NCI-H2081 treated with DMSO at 0.1 percent for 48 hours (cell line): ENCODE measurements at places on chromosomes 4 and X.

DNA sequence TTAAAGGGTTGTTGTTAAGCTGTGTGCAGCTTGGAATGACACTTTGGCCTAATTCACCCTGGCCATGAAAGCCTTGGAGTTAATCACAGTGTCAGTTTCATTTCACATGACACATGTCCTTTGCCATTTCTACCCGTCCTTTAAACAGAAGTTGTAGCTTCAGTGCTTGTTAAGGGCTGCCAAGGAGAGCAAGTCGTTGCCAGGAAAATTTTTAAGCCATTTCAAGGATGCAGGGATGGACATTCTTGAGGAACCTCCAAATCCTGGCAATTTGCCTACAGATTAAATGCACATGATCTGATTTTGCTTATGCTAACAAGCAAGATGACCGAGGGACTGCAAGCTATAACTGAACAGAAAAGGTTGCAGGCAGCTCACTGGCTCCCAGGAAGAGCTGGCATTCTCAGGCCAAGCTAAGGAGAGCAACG is 40.5 kb downstream of the SETD7 start:
- DNase-seq = no peak

DNA sequence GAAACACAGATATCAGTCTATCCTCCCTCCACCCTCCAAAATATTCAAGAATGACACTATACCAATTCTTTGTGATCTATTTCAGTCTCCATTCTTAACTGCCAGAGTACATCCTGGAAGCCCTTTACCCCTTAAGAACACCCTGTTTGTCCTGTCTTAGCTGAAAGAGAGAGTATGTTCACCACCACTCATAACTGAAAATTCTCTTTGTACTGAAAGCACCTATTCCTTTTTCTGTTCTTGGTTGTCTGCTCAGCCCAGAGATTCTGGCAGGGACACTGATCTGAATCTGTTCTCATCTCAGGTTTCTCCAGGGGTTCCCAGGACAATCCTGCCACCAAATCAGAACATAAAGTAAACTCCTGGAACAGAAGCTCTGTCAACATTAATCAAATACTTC is 25.4 kb upstream of the EREG start:
- DNase-seq = no peak

DNA sequence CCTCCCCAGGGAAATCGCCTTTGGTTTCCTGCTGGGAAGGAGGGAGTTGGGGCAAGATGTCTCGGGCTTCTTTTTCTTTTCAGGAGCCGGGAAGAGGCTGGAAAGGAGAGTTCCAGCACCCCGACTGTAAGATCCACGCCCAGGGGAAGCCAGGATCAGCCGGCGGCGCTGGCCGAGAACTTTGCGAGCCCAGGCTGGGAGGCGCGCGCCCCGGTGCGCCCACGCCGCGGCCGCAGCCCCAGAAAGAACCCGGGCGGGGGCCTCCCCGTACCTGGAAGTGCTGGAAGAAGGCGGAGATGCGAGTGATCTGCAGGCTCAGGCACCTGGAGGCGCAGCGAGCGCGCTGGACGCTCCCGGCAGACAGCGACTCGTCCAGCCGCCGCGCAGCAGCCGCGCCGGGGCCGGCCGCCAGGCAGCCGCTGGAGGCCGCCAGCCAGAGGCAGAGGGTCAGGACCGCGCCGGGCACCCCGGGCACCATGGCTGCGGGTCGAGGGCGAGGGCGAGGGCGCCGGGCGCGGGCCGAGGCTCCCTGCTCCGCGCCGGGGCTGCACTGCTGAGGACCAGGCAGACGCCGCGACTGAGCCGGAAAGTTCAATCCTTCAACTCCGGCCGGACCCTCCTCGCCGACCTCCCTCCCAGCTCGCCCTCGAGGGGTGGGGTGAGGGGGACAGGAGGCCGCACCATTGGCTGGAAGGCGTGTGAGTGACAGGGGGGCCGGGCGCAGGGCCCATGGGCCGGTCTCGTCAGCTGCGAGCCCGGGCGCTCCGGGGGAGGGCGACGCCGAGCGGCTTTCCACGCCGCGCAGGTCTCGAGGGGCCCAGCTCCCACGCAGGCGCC is at the start of gene ANOS1:
TSS of gene ANOS1 (minus strand) at position 579 of the 837 bp plus-strand sequence. CDS start at position 478, 101 bp downstream.
- DNase-seq = no peak

- no peak for DNase-seq
Observed at GRCh38 chr4:20428436-20429160, 176.9 kb downstream of the SLIT2 start.

DNA sequence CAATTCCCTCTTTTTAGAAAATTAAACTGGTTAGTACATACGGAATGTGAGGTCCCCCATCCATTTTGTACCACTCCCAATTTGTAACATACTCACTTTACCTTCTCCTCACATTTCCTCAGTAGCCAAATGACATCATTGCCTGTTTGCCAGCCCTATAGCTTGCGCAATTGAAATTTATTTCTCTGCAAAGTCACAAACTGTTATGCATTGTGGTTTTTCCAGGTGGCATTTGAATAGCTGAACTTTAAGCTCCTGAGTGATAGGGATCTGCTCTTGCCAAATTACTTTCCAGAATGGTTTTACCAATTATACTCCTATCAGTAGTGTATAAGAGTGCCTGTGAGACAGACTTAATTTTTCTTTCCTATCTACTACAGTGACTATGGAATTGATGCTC is 7.7 kb downstream of the COL4A5 start:
- no peak for DNase-seq

GRCh38 chr4:98166025-98166730 is 22.9 kb upstream of the STPG2 start:
- DNase-seq = no peak

DNA sequence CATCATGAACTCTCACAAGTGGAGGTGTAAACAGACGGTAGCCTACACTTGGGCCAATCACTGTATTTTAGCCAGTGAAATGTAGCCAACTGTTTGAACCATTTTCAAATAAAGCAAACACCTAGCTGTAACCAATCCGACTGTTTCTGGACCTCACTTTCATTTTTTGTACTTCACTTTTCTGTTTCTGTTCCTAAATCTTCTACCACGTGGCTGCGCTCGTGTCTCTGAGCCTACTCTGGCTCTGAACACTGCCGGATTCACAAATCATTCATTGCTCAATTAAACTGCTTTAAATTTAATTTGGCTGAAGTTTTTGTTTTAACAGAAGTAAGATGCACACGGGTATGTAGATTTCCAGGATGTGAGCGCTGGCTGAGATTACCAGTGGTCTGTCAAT is 319.1 kb downstream of the RAPGEF2 start:
- no peak for DNase-seq

GRCh38 chr4:150080337-150080736 is 2.1 kb downstream of the DCLK2 start:
- no peak for DNase-seq

DNA sequence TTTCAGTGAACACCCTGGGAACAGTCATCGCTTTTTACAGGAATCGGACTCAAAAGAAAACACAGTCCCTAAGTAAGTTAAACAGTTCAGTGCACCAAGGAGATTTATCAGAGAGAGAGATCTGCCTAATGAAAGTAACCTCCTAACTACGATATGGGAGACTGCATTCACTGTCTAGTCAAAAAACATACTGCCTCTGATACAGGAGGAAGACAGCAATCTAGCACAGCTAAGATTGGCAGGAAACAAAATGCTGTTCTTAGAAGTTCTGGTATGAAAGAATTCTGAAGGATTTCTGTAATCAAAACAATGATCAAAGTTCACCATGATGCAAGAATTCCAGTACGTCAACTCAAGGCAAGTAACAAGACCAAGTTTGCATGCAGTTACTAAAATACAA is 92.8 kb downstream of the MAML3 start:
- DNase-seq = no peak
